Activated CD4-positive, alpha-beta T cell treated with anti-CD3 and anti-CD28 coated beads, Interleukin-2, amount 10 ng/mL, durations not matched to agents 24 days and 14 days (primary cell): ENCODE measurements at places on chromosomes 2 and 18. TPM values are rescaled to one million over a fixed set of nuclear protein-coding genes. Genes with fewer than 3 reads are reported as not detected.

DNA sequence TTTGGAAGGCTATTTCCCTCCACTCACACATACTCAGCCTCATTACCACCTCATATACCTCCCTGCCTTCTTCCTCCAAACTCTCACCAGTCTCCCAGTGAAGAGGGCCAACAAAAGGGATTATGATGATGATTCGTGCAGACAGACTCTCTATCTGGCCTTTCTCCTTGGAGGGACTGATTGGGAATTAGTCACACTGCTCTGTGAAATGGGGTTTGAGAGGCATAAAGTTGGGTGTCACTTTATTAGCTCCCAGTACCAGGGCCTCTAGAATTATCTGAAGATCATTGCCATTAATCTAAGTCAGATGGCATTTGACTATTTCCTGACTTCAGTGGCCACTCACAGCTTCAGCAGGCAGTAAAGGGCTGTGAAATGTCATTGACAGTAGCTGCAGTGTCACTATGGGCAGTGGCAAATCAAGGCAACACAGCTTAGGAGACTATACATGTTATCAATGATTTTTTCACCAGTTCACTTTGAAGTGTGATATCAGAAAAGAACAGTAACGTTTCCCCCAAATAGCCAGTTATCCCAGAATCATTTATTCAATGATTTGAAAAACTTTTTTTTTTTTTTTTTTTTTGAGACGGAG, 17.4 kb downstream of the CNRIP1 start:
- no peak for DNase-seq

DNA sequence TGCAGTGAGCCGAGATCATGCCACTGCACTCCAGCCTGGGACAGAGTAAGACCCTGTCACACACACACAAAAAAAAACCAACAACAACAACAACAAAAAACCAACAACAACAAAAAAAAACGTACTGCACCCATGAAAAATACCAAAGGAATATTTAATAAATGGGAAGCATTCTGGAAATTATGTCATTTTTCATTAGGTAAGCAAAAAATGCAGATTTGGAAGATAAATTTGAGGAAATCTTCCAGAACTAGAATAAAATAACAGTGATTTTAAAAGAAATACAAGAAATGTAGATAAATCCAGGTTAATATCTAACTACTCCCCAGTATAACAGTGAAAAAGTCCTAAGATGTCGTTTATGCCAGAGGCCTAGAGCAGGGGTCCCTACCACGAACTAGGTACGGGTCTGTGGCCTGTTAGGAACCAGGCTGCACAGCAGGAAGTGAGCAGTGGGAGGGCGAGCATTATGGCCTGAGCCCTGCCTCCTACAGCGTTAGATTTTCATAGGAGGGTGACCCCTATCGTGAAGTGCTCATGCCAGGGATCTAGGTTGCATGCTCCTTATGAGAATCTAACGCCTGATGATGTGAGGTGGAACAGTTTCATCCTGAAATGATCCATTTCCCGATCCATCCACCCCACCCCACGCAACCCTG, 21.5 kb downstream of the FAM161A start:
- DNase-seq = no peak

GRCh38 chr2:133571249-133571648, 3.0 kb upstream of the NCKAP5 start:
- DNase-seq = no peak

DNA sequence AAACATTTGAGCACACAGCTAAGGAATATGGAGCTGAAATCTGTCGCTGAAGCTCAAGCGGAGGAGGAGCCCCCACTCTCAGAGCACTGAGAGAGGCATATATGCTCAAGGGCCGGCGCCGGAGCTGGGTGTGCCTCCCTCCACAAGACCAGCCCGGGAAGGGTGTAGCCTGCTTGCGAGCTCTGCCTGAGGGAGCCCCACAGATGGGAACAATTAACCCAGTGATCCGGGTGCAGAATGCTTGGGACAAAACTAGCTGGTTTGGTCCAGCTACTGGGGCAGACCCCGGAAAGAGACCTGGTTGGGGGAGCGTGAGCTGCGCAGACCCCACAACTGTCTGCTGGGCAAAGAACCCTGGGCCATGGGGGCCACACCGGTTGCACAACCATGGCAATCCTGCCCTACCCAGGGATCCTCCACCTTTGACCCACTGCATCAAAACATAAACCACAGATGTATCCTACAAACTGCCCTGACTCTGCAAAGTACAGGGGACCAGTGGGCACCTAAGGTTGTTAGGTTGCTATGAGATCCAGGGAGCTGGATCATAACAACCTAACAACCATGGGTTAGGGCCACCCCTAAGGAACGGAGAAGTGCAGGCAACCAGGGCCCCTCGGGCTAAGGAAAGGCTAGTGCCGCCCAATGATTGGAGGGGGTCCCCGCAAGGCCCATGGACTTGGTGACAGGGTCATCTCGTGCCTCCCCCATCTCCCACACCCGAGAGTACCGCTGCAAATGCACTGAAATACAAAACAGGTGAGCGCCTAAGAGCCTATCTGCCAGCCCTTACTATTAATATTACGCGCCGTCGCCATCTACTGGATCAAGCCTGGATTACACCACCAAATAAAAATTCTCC, 53.4 kb upstream of the SCN1A start:
- peak; percentile 77 for DNase-seq

- no peak for DNase-seq
Measured at GRCh38 chr2:151193576-151193975, 68.1 kb downstream of the RBM43 start.

GRCh38 chr2:68774569-68775271, 40.1 kb downstream of the ARHGAP25 start:
- DNase-seq = peak; percentile 89

Gene UGT1A10
- total RNA-seq = not detected in 2 replicates

Gene TTLL4
- 66.1 and 71.2 TPM in 2 replicates for total RNA-seq
